Right renal cortex interstitium (tissue), 3 donors: ENCODE measurements at places on chromosomes 12 and 14. TPM values are rescaled to one million over a fixed set of nuclear protein-coding genes. Genes with fewer than 3 reads are reported as not detected.

DNA sequence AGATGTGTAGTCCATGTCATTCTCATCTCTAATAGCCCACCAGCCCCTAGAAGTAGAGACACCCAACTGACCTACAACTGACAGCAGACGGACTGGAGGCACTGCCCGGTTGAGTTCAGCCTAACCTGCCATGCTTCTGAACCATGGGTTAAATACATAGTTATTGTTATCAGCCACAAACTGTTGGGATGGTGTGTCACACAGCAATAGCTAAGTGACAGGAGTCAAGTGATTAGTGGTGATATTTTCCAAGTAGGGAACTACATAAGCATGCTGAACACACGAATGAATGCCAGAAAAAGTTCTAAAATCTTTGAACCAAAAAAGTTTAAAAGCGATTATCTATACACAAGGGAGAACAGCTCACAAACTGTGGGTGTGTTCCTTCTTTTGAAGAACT lies 80.1 kb downstream of the SYNE3 start:
- no peak for DNase-seq

DNA sequence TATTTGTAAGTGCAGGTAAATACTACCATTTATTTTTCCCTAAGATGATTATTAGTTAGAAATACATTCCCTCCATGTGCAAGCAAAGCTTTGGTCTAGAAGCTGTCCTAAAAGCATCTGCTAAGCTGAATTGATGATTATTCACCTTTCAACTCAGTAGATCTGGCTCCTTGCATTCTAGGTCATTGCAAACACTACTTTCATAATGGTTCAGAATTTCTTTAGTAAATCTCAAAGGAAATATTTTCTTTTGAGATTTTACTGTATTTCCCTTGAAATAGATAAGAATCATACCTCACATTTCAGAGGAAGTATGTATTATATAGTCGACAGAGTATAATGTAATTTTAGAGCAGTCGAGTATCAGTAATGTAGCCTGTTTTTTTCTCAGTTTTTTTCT lies 2.4 kb downstream of the ETNK1 start:
- no peak for DNase-seq

Gene KRT82
- not detected for polyA plus RNA-seq

Gene DPPA3
- polyA plus RNA-seq, result not detected

DNA sequence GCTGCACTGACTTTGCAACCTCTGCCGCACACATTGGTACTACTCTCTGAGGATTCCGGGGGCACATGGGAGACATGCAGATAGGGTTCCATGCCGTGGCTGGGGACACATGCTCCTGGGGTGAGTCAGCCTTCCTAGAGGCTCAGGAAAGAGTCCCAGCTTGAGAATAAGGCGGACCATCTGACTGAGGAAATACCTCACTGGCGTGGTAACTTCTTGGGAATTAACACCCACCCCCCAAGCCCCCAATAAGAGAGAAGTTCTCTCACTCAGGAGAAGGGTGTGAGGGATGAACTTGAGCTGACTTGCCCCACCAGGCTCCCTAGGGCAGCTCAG lies 23.2 kb downstream of the PLXNC1 start:
- DNase-seq, result no peak

DNA sequence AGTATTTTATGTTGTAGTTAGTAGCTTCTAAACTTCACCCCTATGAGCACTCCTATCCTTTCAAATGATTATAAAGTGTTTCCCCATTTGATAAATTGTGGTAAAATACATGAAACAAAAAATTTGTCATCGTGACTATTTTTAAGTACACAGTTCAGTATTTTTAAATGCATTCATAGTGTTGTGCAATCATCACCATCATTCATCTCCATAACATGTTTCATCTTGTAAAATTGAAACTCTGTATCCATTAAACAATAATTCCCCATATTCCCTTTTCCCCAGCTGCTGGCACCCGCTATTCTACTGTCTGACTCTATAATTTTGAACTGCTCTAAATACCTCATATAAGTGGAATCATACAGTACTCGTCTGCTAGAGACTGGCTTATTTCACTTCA lies 52.5 kb downstream of the ATP23 start:
- DNase-seq, result no peak

DNA sequence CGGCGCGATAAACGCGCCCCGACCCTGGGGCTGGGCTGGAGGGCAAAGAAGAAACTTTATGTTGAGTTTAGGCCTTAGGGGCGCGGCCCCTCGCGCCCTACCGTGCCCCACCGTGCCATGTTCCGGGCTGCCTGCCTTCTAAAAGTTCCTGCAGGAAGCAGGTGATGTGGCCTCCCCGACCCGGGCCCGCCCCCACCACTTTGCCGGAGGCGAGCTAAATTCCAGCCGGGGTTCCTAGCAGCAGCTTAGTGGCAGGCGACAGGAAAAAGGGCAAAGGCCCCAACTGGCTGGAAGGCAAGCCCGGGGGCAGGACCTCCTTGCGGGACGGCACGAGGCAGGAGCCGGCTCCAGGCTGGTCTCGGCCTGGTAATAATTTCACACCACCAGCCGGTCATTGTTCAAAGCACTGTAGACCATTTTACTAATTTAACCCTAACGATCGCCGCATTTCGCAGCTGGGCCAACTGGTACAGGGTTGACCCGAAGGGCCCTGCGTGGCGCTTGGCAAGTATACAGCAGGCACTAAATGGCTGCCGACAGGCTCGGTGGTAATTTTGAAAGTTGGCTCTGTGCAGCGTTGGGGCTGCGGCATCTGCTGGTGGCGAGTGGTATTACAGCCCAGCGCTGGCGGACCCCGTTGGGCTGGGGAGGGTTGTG lies 895 bp upstream of the CCDC88C start:
- DNase-seq, result no peak

GRCh38 chr14:104283197-104284106 lies 145.1 kb downstream of the KIF26A start:
- peak; percentile 35 for DNase-seq

- DNase-seq, result no peak
Observed at GRCh38 chr12:53065975-53066931, 12.9 kb downstream of the SPRYD3 start.

DNA sequence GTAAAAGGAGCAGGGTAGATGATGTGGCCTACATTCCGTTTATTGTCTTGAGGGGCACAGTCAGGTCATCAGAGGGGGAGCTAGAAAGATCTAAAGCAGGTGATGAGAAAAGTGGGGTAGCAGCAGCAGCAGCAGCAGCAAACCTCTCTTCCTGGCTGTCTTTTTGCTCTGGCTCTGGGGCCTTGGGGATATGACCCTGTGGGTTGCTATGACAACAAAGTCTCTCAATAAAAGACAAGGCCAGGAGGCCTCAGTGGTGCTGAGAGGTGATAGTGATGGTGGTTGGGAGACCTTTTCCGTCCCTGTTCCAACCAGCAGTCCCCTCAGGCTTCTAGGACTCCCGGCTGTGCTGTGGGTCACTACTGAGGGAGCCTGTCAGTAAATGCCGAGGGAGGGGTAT lies 138.6 kb downstream of the SLC8A3 start:
- no peak for DNase-seq

Gene NR4A1
- polyA plus RNA-seq, result 10.0 TPM

Gene TMEM63C
- polyA plus RNA-seq, result 2.1 TPM

- no peak for DNase-seq
Observed at GRCh38 chr12:42589465-42590329, at the start of gene PRICKLE1. PRICKLE1 (minus strand) TSS chr12:42589746; CDS start chr12:42472516, 117,230 bp downstream.

Gene KLRC4
- polyA plus RNA-seq, result not detected

- DNase-seq, result no peak
Observed at GRCh38 chr12:109567967-109568366, 5.3 kb downstream of the MMAB start.

GRCh38 chr12:23197266-23197665 lies 572.3 kb downstream of the ETNK1 start:
- DNase-seq, result no peak

Gene CAPS2
- polyA plus RNA-seq, result 6.9 TPM

Gene TEP1
- 18.4 TPM for polyA plus RNA-seq

Gene HOXC10
- 63.5 TPM for polyA plus RNA-seq
